ENCODE measurements at places on chromosomes 2 and 18. TPM values are rescaled to one million over a fixed set of nuclear protein-coding genes. Genes with fewer than 3 reads are reported as not detected.

- DNase-seq, result peak; percentile 83
Observed at GRCh38 chr2:24893934-24894333, 26.1 kb downstream of the ADCY3 start.

GRCh38 chr2:64232266-64232665 is 88.0 kb upstream of the PELI1 start:
- no peak for DNase-seq

DNA sequence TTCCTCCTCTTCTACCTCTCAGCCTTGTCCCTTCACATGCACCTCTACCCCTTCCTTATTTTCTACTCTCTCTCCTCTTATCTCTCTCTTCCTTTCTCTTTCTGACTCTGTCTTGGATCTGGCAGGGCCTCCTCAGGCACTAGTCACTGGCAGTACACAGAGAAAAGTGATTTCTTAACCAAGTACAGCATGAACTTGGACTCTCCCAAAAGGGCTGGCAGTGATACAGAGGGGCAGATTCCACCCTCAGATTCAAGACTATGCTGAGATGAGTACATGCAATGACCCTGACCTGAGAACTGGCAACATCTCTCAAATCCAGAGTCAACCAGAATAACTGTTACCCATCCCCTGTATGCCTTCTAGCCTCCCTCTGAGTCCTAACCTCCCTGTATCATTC is 4.3 kb downstream of the AOX1 start:
- no peak for DNase-seq

RNF152 gene
- total RNA-seq, result 18.9 TPM

GRCh38 chr2:69437751-69438154 is 518 bp upstream of the NFU1 start:
- DNase-seq, result no peak

HOXD9 gene
- not detected for total RNA-seq

DNA sequence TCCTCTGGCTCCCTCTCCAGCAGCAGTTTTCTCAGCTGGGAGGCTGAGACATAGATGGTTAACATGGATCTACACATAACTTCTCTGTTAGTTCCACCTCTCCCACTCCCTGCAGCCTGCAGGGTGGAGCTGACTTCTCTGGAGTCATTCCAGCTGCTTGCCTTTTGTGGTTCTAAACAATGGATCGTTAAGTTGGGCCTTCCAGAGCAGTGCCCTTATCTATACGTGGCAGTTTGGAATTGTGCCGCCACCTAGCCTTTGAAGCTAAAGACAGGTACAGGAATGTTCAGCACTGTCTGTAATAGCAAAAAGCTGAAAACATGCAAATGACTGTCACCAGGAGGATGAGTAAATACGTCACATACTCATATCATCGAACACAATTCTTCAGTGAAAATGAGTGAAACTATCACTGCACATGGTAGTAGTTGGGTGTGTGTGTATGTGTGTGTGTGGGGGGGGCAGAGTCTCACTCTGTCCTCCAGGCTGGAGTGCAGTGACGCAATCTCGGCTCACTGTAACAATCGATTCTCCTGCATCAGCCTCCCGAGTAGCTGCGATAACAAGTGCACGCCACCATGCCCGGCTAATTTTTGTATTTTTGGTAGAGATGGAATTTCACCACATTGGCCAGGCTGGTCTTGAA is 50.3 kb downstream of the SH2D6 start:
- DNase-seq, result peak; percentile 58

GRCh38 chr2:182259629-182260150 is 167.1 kb downstream of the PDE1A start:
- peak; percentile 47 for DNase-seq

DNA sequence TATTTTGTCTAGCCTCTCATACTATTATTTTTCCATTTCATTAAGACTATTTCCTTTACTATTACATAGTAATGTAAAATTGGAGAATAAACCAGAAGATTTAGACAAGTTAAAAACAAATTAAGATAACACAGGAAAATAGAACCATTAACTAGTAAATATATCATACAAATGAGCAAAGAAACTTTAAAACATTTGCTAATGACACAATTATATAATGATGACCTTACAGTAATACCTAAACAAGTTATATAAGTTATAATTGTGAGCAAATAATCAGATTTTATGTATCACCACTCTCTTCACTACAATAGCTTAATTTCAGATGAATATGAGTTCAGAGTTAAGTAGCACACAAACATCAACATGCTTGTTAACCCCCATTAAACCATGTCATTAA is 72.6 kb upstream of the GRB14 start:
- DNase-seq, result no peak
